ENCODE measurements at places on chromosomes 12 and 14.
A peak's percentile ranks its signal among the peaks of the same experiment; 100 is the strongest.

- no peak for DNase-seq
Measured at GRCh38 chr12:13588574-13588973, 392.0 kb downstream of the EMP1 start.

GRCh38 chr12:27852742-27853141 is 72.7 kb upstream of the MANSC4 start:
- DNase-seq: no peak

- DNase-seq: no peak
Measured at GRCh38 chr12:6903722-6904121, 900 bp upstream of the LRRC23 start.

DNA sequence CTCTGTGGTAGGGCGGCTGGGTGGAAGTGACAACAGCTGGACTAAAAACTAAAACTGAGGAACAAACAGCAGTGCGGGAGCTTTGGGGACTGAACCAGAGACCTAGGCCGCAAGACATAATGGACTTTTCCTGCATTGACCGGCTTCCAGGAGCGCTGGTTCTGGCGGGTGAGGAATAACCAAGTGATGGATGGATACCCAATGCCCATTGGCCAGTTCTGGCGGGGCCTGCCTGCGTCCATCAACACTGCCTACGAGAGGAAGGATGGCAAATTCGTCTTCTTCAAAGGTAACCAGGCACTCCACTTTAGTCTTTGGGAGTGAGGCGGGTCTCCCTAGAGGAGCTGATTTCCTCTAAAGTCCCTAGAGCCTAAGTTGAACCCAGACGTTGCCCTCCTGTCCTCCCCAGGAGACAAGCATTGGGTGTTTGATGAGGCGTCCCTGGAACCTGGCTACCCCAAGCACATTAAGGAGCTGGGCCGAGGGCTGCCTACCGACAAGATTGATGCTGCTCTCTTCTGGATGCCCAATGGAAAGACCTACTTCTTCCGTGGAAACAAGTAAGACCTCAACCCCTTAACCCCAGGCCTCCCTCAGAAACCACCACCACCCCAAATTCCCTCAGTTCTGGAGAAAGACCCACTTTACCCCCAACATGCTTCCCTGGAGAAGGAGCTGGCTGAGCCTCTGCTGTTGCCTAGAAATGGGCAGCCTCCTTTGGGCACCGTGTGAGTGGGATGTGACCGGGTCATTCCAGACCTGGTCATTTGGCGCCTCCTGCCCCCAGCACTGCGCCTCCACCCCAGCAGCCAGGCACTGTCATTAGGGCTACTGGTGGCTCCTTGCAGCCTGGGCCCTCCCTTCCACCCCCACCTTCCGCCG is 8.1 kb downstream of the MMP14 start:
- DNase-seq: no peak

- DNase-seq: no peak
Measured at GRCh38 chr14:95339301-95339865, 19.7 kb upstream of the CLMN start.

GRCh38 chr14:51070726-51071125 is 24.2 kb downstream of the TRIM9 start:
- DNase-seq: no peak

GRCh38 chr12:118025168-118025567 is 8.7 kb downstream of the RFC5 start:
- DNase-seq: no peak

DNA sequence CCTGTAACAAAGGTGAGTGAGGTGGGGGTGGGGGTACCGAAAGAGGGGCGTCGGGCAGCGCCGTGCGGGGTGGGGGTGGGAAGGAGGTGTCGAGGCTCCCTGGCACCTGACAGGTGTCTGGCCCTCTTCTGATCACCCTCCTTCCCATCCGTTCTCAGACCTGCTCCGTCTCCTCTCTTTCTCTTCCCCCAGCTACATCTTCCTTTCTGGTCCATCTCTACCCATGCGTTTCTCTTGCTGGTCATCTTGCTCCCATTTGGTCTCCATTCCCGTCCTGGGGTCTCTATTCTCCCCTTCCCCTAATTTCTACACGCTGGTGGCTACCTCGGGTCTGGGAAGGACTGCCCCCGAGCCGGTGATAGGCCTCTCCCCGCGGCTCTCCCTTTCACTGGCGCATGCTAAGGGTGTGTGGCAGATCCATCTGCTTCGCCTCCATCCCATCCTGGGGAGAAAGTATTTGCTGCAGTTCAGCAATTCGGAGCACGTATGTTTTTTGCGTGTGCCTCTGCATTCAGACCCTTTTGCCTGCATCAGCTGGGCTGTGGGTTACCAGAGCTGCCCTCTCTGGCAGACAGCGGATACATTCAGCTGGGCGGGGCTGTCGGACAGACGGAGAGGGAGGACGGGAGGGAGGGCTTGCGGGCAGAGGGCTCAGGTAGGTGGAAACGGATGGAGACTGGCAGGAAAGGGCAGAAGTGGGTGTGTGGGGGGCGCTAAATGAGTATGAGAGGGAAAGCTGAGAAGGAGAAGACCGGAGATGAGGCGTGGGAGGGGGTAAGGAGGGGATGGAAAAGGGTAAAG is 730 bp downstream of the CLSTN3 start:
- DNase-seq: no peak

DNA sequence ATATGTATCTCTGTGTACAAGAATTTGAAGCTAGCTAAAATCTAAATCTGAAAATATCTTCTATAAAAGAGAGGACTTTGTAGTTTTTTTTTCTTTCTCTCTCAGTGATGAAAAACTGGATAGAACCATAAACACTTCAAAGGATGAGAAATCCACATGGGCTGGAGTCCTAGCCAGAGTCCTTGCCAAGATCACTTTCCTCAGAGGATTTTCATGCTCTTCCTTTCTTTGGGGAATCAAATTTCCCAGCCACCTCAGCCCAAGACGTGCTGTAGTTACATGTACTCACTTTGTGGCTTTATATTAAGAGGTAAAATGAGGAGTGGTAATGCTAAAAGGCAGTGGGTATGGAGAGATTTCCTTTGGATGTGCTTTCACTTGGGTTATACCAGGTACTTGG is 110.3 kb downstream of the SLC38A1 start:
- DNase-seq: no peak

GRCh38 chr12:4535092-4535491 is 3.6 kb upstream of the RAD51AP1 start:
- DNase-seq: no peak

GRCh38 chr14:34461334-34462131 is 507 bp downstream of the SPTSSA start:
- no peak for DNase-seq

GRCh38 chr12:95731519-95731958 is 59.0 kb downstream of the NTN4 start:
- DNase-seq: no peak

DNA sequence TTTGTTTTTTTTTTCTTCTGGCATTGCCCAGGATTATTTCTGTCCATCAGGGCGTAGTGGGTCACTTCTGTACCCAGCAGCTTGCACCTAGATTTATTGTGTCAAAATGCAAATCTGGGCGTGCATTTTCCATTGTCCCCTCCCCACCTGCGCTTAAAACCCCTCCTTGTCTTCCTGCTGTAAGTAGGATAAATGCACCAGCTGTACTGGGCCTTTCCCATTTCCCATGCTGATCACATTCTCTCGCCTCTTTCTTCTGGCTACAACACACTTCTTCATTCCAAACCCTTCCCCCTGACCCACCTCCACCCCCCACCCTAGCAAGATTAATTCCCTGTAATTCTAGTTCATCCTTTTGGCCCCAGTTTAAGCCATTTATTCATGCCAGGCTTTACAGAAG is 128.0 kb downstream of the ETV6 start:
- no peak for DNase-seq

DNA sequence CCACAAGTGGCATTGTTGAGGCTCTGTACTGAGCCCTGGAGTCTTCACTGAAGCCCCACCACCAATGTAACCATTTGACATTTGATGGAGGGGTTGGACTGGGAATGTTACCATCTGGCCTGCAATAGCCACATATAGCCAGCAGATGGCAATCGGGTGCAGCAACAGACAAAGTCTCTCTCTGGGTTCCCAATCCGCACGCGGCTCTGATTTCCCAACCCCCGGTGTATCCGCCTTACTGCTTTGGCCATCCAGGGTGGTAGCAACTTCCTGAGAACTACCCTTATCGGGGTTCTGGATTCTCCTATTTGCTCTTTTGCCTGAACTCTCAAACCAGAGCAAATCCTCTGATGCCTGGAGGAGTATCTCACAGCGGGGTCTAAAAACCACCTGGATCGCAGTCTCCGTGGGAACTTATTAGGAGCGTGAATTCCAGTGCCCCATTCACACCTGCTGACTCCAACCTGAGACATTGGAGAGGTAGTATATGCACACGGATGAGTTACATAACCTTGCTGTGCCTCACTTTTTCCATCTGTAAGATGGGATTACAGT is 14.2 kb downstream of the VRTN start:
- DNase-seq: peak; percentile 36

- peak; percentile 84 for DNase-seq
Measured at GRCh38 chr14:93939304-93940229, 12.4 kb downstream of the FAM181A start.

DNA sequence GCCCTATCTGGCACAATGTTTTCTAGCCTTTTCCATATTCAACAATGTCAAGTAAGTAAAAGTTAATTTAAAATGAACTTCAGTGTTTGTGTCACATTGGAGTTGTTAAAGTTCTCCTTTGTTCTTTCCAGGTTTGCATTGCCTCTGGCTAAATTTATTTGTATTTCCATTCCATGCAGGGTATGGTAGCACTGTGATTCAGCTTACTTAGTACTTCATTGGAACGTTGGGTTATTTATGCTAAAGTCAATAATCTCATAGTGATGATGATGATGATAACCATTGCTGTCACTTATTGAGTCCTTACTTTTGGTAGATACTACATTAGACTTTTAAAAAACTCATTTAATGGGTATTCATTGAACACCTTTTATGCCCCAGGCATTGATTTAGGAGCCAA is 286.9 kb downstream of the RAD51B start:
- no peak for DNase-seq

GRCh38 chr12:7319930-7320329 is 16.1 kb downstream of the ACSM4 start:
- no peak for DNase-seq

GRCh38 chr14:100320157-100320856 is 2.8 kb upstream of the SLC25A47 start:
- no peak for DNase-seq

DNA sequence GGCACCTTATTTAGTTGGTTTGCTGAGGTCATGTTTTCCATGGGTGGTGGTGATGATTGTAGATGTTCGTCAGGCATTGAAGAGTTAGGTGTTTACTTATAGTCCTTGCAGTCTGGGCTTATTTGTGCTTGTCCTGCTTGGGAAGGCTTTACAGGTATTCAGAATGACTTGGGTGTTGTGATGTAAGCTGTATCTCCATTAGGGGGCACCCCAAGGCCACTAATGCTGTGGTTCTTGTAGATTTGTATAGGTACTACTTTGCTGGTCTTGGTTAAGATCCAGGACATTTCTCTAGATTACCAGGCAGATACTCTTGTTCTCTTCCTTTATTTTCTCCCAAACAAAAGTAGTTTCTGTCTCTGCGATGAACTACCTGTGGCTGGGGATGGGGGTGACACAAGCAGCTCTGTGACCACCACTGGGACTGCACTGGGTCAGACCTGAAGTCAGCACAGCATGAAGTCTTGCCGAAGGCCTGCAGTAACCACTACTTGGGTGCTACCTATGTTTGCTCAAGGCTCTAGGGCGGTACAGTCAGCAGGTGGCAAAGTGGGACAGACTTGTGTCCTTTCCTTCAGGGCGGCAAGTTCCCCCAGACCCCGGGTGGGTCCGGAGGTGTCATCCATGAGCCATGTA is 35.8 kb upstream of the FBXO33 start:
- DNase-seq: no peak

- peak; percentile 91 for DNase-seq
Measured at GRCh38 chr14:60248697-60249318, at the start of gene PPM1A. Gene PPM1A, plus strand, starts transcription at chr14:60249221. Its CDS starts 33,483 bp downstream, at chr14:60282704.

DNA sequence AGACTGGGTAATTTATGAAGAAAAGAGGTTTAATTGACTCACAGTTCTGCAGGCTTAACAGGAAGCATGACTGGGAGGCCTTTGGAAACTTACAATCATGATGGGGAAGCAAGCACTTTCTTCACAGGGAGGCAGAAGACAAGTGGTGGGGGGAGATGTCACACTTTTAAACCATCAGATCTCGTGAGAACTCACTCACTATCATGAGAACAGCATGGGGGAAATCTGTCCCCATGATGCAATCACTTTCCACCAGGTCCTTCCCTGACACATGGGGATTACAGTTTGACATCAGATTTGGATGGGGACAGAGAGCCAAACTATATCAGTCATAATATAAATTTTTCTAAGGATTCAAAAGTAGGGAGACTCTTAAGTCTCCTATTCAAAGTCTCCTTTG is 46.0 kb downstream of the SPIC start:
- no peak for DNase-seq

Data from stimulated activated CD4-positive, alpha-beta T cell treated with anti-CD3 and anti-CD28 coated beads, Interleukin-1b, Interleukin-23, amount 100 ng/mL, for 1 hour (primary cell).